ENCODE measurements at places on chromosomes 16 and 17.
A peak's percentile ranks its signal among the peaks of the same experiment; 100 is the strongest.

- DNase-seq, result peak; percentile 67
Measured at GRCh38 chr17:41579484-41580243, 7.0 kb downstream of the KRT14 start.

DNA sequence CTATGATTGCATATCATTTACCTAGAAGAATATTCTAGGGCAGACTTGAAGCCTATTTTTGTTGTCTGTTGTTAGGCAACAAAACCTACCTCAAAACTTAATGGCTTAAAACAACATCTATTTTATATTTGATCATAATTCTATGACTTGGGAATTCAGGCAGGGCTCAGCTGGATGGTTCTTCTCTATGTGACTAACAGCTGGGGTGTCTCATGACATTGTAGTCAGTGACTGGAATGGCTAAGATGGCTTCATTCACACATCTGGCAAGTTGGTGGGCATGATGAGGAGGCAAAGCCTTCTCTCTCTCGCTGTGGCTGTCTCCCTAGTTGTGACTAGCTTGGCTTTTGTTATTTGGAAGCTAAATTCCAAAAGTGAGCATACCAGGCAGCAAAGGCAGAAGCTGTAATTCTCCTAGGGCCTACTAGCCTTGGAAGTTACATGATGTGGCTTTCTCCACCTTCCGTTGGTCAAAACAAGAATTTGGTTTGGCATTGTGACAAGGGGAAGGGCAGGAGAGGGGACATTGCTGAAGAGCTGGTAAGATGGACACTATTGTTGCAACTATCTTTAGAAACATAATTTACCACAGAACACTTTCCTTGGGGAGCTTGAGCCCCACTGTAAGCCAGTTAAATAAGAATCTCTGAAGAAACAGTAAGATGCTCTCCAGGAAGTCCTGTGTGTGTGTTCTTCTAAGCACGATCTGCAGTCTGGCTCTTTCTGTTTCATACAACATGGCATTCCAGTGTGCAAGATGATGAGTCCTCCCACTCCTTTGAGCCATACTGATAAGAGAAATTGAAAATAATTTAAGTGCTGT is 39.4 kb downstream of the ZNRF1 start:
- peak; percentile 44 for DNase-seq

- DNase-seq, result no peak
Measured at GRCh38 chr17:52790359-52790955, 631.9 kb upstream of the CA10 start.

DNA sequence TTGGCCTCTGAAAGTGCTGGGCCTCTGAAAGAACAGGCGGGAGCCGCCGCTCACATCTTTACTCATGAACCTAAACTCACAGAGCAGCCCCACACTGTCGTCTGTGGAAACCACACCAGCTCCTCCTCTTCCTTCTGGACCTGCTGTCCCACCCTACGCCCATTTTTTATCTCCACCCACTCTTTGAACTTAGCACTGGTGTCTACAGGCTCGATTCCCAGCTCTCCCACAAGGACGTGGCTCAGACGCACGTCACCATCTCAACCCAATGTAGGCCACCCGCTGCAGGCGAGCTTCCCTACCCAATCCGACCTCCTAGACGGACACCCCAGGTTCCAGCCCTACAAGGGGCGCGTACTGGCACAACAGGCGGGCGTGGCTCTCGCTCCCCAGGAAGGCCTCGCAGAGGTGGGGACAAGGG is 62.2 kb downstream of the NXN start:
- no peak for DNase-seq

DNA sequence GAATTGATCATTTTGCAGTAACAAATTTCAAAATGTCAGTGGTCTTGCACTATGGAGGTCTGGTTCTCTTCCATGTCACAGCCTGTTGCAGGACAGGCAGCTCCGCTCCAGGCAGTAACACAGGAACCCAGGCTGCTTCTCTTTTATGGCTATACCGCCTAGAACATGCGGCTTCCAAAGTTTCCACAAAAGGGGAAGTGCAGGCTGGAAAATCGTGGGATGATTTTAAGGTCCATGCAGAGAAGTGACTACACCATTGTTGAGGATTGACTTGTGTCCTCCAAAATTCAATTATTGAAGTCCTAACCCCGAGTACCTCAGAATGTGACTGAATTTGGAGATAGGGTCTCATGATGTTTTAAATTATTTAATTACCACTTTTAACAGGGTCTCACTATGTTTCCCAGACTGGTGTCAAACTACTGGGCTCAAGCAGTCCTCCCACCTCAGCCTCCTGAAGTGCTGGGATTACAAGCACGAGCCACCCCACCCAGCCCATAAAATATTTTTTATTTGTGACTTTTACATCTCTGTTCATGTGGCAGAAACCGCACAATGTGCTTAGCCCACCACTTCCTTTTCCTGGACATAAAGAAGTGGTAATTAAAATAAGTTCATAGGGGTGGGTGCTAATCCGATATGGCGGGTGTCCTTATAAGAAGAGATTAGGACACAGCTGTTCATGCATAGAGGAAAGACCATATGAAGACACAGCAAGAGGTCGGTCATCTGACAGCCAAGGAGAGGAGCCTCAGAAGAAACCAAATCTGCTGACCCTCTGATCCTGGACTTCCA is 279.2 kb upstream of the RPL38 start:
- DNase-seq, result no peak

- DNase-seq, result peak; percentile 9
Measured at GRCh38 chr17:74089869-74090464, 113.5 kb upstream of the RPL38 start.
